ENCODE measurements at places on chromosomes 6 and 20.

DNA sequence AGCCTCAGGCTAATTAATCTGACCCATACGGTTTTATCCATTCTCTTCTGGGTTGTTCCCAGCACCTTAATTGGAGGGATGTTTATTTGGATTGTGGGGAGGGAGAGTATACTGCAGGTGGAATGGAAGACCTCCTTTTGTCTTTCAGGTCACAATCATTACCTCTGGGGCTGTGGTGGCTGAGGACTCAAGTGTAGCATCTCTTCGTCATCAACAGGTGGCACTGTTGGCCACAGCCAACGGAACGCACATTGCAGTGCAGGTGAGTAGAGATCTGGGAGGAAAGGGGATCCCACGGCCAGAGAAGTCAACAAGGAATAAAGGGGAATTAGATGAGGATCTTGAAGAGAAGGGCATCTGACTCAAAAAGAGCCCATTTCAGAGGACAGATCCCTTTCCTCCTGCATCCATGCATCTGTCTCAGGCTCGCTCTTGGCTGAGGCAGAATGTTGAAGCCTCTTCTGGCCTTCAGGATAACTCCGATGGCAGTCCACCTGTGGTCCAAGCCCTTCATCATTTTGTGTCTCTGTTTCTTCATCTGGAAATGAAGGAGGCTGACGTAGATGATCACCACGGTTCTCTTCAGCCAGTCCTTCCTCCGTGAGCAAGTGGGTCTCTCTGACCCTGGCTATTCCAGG, 3.2 kb upstream of the DEF6 start:
- DNase-seq, result peak; percentile 47

- DNase-seq, result no peak
Measured at GRCh38 chr6:100946021-100946540, 65.0 kb upstream of the ASCC3 start.

GRCh38 chr20:1536893-1537730, 20.4 kb downstream of the SIRPD start:
- DNase-seq, result no peak

DNA sequence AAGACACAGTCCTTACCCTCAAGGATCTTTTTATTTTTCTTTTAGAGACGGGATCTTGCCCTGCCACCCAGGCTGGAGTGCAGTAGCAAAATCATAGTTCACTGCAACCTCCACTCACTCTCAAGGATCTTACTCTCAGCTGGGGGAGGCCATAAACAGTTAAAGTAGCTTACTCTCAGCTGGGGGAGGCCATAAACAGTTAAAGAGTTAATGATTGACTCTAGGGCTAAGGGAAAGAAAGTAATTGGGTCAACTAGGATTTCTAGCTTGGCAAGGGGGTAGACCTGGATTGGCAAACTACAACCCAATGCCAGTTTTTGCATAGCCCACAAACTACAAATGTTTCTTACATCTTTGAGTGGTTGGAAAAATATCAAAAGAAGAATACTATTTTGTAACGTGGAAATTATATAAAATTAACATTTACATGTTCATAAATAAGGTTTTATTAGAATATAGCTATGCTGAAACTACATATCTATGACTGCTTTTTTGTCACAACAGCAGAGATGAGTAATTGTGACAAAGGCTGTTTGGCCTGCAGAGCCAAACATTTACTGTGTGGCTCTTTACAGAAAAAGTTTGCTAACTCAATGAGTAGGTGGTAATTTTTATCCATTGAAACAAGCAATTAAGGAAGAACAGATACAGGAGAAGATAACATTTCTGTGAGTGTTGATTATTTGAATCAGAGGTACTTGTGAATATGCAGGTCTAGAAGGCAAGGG, 46.4 kb downstream of the PTPRA start:
- no peak for DNase-seq

DNA sequence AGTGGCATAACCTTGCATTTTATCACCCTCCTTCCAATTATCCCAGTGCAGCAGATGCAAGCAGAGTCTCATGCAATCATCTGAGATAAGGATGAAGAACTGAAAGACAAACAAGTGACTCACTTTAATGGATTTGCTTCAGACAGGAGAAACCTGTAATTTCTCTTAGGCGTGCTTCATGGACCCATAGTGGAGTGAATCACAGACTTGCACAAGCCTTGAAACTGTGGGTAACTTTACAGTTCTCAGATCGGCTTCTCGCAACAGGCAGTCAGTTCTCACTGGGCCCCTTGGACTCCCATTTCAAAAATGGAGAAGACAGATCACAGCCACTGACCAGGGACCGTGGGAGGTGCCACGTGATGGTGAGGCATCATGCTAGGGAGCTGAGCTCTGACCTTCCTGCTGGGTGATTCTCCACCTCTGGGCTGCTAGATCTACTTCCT, at the start of gene ADGRF4:
Gene ADGRF4 (plus strand): TSS at position 239 of the 446 bp plus-strand sequence. CDS start 8,666 bp downstream, outside the sequence.
- no peak for DNase-seq

GRCh38 chr6:91860541-91861335, 1273.9 kb upstream of the MAP3K7 start:
- no peak for DNase-seq

DNA sequence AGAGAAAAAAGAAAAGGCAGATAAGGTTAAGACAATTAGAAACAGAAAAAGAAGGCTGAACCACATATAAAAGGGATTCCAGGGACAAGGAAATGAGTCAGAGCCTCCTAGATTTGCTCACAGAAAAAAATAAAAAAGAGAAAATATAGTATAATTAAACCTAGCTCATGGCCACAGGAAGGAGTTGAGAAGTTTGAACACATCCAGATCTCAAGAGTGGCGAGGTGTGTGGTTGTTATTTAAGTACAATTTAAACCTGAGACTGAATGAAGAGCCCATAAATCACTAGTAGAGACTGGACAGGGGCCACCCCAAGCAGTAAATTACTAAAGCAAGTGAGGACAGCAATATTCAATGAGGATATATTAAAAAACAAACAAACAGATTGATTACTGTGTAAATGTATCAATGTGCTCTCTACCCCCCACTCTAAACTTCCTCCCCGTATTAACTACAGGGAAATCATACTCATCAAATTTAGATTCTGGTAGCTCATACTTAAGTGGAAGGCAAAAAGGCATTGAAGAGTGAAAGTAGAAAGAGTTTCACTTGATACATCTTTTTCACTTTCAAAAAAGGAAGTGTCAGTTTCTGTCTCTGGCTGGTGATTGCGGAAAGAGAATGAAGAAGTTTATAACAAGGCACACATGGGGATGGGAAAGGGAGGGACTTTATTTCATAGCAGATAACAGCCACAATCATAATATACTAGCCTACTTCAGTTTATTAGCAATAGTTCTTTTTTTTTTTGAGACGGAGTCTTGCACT, 49.3 kb upstream of the SCAF8 start:
- DNase-seq, result no peak

GRCh38 chr6:146923205-146923833, 280.9 kb upstream of the STXBP5 start:
- DNase-seq, result no peak

DNA sequence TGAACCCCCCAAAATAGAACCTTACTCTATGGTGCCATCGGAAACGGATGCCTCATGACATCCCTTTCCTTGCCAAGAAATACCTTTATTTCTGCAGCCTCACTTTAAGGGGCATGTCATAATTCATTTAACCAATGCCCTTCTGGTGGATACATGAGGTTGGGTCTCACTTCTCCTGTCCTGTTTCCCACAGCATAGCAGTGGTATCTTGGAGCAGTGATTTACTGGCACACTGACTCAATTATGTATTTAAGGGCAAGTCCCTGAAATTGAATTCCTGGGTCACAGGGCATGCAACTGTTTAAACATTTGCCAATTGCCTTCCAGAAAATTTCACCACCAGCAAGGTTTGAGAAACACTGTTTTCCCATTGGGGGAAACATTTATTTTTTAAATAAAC, 639 bp upstream of the LBP start:
- DNase-seq, result no peak

- no peak for DNase-seq
Measured at GRCh38 chr6:23533944-23534343, 592.1 kb upstream of the NRSN1 start.

DNA sequence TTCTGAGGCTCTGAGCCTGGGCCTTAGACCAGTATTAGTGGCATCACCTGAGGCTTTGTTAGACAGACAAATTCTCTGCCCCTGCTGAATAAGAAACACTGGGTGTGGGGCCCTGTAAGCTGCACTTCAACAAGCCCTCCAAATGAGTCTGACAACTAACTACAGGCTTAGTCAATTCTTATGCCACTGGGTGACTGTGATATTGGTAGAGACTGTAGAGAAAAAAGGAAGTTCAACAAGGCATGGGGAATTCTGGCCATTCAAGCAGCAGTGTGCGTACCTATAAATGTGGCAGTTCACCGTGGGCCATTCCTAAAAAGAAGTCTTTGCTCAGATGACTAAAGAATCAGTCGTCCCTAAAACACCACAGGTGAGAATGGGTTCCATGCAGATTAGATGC, 82.7 kb downstream of the MDN1 start:
- no peak for DNase-seq

GRCh38 chr6:101085327-101085726, 204.2 kb upstream of the ASCC3 start:
- DNase-seq, result no peak

GRCh38 chr20:1434571-1435336, 31.9 kb downstream of the NSFL1C start:
- peak; percentile 46 for DNase-seq

- no peak for DNase-seq
Measured at GRCh38 chr6:23413327-23414050, 712.5 kb upstream of the NRSN1 start.

- no peak for DNase-seq
Measured at GRCh38 chr6:20900389-20901160, 366.3 kb downstream of the CDKAL1 start.

DNA sequence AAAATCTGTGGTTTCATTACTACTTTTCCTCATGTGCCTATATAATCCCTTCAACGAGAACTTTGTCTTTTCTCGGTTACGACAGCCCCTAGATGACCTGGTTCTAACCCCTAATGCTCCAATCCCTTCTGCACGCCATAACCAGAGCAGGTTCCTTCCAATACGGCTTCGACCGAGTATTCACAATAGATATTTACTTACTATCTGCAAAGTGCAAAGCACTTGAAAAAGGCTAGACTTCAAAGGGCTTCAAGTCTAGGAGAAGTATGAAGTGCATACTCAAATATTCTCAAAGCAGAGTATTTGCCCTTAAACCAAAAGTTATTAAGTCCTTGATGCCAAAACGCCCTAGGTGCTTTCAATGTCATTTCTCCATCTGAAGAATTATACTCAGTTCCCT, 63.4 kb upstream of the NHSL1 start:
- DNase-seq, result no peak

DNA sequence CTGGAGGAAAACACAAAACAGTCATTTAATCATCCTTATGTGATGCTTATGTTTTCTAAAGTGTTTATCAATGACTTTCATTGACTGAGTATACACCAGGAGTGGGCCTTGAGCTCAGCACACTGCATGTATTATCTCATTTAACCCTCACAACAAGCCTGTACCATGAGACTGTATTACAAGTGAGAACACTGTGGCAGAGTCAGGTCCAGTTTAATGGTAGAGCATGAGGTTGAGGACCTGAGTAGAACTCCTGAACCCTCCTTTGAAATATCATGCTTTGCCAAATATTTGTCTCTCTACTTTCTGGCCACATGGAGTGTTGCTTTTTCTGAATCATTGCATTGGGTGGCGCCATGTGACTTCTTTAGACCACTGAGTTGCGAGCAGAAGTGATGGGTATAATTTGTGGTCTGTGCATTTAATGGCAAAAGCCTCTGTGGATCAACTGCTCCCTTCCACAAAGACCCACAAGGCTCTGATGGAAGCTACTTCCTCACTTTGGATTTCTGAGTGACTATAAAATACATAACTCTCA, 65.0 kb upstream of the SIRPG start:
- DNase-seq, result no peak

- DNase-seq, result peak; percentile 54
Measured at GRCh38 chr6:33419580-33420490, at the start of gene SYNGAP1. TSS of gene SYNGAP1 (plus strand) at chr6:33420065. CDS start at chr6:33420265, 200 bp downstream.

- no peak for DNase-seq
Measured at GRCh38 chr6:117615750-117616390, 13.6 kb upstream of the GOPC start.

DNA sequence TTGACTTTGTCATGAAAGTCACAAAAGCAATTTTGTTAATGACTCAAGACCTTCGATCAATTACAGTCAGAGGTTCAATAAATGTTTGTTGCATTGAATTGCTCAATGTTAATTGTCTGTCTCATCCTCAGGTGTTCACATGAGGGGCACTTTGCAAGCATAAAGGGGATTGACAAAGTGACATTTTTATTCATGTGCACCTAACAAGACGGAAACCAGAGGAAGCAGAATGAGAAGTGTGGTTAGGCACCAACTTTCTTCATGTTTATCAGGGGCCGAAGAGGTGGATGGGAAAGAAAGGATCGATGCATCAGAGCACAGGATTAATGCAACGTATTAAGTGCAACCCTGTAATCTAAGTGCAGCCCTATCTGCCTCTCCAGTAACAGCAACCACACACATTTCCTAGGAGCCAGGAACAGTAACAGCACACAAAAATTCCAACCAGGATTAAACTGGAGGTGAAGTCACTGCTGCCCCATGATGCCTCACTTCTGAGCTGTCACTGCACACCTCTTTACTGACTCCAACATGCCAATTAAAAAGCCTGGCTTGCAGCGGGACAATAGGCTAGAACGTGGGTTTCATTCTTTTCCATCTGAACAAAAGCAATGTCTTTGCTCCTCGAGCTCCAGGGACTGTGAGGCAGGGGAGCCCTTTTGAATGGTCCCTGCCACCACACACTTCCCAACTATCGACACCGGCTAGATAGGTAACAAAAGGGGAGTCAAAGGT, 262.7 kb downstream of the CD83 start:
- DNase-seq, result no peak

GRCh38 chr6:156862711-156863110, 85.5 kb downstream of the ARID1B start:
- no peak for DNase-seq

- DNase-seq, result peak; percentile 63
Measured at GRCh38 chr20:63653041-63653973, at the start of gene STMN3. TSS of gene STMN3 (minus strand) at chr20:63653424. CDS start at chr20:63653345, 79 bp downstream.

- no peak for DNase-seq
Measured at GRCh38 chr20:21006611-21007010, 99.5 kb downstream of the LINC00237 start.

GRCh38 chr6:37727996-37728395, 30.3 kb upstream of the MDGA1 start:
- no peak for DNase-seq

DNA sequence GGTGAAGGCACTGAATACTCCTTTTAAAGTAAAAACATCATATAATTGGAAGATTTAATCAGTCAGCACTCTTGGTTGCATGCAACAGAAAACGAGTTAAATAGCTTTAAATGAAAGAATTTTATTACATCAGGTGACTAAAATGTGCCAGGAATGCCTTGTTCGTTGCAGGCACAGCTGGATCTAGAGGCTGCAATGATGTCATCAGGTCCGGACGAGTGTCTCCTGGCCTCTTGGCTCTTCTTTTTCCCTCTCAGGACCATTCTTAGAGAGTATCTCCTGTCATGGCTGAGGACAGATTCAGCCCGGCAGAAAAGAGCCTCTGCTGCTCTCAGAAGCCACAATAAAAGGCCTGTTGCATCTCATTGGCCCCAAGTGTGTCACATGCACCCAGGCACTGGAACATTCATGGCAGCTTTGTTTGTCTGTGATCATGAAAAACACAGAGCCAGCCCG, 510.7 kb upstream of the SULF2 start:
- DNase-seq, result no peak

- DNase-seq, result no peak
Measured at GRCh38 chr6:38818691-38819090, 103.6 kb downstream of the DNAH8 start.
